Activated T-cell treated with anti-CD3 and anti-CD28 coated beads, Interleukin-2, amount 50 U/mL, for 72 hours (primary cell): ENCODE measurements at places on chromosomes 16 and 17. TPM values are rescaled to one million over a fixed set of nuclear protein-coding genes. Genes with fewer than 3 reads are reported as not detected.

The PRM2 gene
- total RNA-seq, result not detected

The KIF1C gene
- 38.3 TPM for total RNA-seq

The MYH13 gene
- total RNA-seq, result not detected

The MMP15 gene
- 0.76 TPM for total RNA-seq

The TPSD1 gene
- not detected for total RNA-seq

The NACA2 gene
- total RNA-seq, result not detected

The FADS6 gene
- not detected for total RNA-seq

The BCAR1 gene
- 1.5 TPM for total RNA-seq

GRCh38 chr17:69213059-69213813 is 15.4 kb downstream of the ABCA10 start:
- DNase-seq, result no peak

- no peak for DNase-seq
Observed at GRCh38 chr17:46025510-46026165, 26.6 kb downstream of the STH start.

DNA sequence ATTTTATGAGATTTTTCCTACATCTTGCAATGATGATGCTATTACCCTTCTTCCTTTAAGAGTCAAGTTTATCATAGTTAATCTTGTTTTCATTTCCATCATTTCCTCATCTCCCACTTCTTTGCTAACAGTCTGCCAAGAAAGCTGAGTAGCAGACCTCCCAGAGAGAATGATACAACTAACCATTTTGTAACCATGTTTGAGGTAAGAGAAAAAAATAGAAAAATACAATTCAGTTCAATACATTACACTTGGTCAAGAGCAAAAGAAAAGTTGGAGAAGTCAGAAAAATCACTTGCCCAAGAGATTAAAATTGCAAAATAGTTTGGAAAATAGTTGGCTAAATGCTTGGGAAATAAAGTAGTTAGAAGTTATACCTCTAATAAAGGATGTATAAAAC is 154.4 kb downstream of the ABCA8 start:
- DNase-seq, result no peak

GRCh38 chr17:16516594-16517051 is 24.6 kb upstream of the LRRC75A start:
- DNase-seq, result no peak

DNA sequence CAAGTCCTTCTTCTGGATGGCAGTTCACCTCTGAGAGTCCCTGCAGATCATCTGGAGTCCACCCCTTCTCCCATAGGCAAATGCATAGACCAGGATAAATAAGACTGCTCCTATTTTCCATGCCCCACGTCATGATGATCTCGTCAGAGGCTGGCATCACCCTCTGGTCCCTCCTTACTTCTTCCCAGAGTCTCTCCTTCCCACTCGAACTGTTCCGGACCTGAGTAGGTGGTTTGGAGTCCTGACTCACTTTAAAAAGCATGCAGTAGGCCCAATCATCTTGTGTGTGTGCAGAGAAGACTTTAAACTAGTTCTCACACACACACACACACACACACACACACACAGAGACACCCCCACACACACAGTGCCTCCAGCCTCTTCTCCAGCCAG is 72.0 kb downstream of the SOX9 start:
- DNase-seq, result no peak

- DNase-seq, result no peak
Observed at GRCh38 chr17:59492091-59492451, 73.3 kb upstream of the DHX40 start.

DNA sequence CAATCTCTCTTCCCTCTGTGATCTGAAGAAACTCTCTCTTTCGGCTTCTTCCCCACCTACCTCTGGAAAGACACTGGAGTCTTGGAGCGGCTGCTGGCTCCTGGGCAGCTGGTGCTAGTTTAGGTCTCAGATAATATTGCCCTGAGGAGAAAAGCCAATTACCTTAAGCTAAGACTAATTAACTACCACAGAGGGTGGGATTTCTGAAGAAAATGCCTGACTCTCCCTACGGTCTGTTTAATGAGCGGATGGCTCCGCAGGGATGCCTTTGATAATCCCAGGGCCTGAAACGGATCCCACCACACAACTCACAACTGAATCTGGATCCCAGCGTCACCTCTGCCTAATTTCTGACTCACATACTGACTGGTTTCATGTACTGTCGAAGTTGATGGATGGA is 127.0 kb upstream of the NLRP1 start:
- no peak for DNase-seq

DNA sequence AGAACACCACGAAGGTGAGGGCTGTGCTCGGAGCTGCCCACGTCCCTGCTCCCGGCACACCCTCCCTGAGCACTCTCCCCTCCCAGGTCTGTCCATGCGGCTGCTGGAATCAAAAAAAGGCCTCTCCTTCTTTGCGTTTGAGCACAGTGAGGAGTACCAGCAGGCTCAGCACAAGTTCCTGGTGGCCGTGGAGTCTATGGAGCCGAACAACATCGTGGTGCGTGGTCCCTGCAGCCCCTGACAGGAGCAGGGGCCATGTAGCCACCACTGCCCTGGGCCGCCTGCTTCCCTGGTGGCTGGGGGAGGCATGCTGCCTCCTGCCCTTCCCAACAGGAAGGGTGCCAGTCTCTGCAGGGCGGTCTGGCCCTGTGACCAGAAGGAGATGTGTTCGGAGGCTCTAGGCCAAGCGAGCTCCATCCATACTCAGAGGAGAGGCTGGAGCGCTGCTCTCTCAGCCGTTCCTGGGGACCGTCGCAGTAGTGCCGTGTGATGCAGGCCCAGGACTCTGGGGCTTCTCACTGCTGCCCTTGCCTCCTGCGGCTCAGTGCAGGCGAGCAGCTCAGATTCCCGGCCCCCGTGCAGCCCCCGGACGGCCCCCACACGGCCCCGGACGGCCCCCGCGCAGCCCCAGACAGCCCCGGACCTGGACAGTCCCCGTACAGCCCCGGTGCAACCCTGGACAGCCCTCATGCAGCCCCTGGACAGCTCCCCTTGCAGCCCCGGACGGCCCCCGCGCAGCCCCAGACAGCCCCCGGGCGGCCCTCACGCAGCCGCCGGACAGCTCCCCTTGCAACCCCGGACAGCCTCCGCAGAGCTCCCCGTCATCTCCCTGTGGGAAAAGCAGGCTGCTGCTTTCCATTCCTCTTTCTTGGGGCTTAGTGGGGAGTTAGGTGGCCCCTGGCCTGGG is 20.5 kb downstream of the TCF25 start:
- DNase-seq, result no peak

GRCh38 chr16:4217204-4218131 is 24.4 kb downstream of the SRL start:
- no peak for DNase-seq

GRCh38 chr17:12365805-12366204 is 299.9 kb upstream of the MYOCD start:
- no peak for DNase-seq
